ENCODE measurements at places on chromosomes 3 and 15. TPM values are rescaled to one million over a fixed set of nuclear protein-coding genes. Genes with fewer than 3 reads are reported as not detected.

The CFAP100 gene
- total RNA-seq: not detected

GRCh38 chr3:23834082-23834870 is 28.5 kb downstream of the UBE2E1 start:
- DNase-seq: no peak
- no peak overlapping the region for H3K27ac ChIP-seq
- H3K36me3 ChIP-seq: no peaks in the 10 kb centered on the region

The ZNF860 gene
- total RNA-seq: 1.0 TPM

GRCh38 chr3:128984596-128984995 is 9.3 kb downstream of the CFAP92 start:
- H3K4me1 ChIP-seq: no peaks in the 10 kb centered on the region
- H3K4me3 ChIP-seq: no peak overlapping the region
- H3K36me3 ChIP-seq: no peaks in the 10 kb centered on the region
- no peaks in the 10 kb centered on the region for H3K27me3 ChIP-seq

GRCh38 chr3:60775985-60776384 is 475.3 kb downstream of the FHIT start:
- no peaks in the 10 kb centered on the region for H3K4me1 ChIP-seq
- H3K27ac ChIP-seq: no peak overlapping the region
- no peaks in the 10 kb centered on the region for H3K36me3 ChIP-seq
- no peak for DNase-seq

The MASP1 gene
- not detected for total RNA-seq

DNA sequence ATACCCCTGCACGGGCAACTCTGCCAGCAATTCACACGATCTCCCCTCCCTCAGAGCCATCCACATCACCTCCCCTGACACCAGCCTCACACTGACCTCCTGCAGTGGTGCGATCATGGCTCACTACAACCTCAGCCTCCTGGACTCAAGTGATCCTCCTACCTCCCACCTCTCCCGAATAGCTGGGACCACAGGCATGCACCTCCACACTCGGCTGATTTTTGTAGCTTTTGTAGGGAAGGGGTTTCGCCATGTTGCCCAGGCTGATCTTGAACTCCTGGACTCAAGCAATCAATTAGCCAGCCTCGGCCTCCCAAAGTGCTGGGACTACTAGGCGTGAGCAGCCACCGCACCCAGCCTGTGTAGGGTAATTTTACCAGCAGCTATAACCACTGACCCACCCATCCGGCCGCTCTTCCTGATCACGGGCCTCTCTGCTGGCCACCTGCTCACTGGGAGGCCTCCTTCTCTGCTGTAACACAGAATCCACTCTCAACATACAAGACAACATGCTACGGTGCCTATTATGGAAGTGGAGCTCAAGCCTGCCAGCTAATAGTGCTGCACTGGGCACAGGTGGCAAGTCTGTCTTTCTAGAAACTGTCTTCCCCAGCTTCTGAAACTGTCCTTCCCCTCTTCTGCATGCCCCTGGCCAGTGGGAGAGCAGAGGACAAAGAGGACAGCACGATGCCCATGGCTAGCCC is 4.6 kb downstream of the GP9 start:
- no peaks in the 10 kb centered on the region for H3K36me3 ChIP-seq
- H3K4me1 ChIP-seq: peaks cover 9% of the 10 kb centered on the region
- no peak overlapping the region for H3K27ac ChIP-seq
- no peak for DNase-seq
- no peaks in the 10 kb centered on the region for H3K27me3 ChIP-seq

DNA sequence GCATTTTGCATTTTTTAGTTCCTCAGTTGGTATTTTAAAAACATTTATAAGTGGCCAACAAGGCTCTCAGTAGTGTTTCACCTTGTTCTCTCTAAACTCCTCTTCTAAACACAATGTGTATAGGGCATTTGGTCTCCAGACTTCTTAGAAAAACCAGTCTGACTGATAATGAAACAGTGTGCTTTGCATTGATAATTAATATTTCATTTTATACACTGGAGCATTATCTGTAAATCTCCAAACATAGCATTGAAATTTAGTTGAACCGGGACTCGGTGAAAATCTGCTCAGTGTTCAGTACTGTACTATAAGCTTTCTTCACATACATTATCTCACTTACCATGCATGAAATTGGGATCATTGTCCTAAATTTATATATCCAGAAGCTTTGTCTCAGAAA is 53.6 kb downstream of the SETD5 start:
- DNase-seq: no peak
- no peak overlapping the region for H3K4me3 ChIP-seq
- no peaks in the 10 kb centered on the region for H3K27me3 ChIP-seq

DNA sequence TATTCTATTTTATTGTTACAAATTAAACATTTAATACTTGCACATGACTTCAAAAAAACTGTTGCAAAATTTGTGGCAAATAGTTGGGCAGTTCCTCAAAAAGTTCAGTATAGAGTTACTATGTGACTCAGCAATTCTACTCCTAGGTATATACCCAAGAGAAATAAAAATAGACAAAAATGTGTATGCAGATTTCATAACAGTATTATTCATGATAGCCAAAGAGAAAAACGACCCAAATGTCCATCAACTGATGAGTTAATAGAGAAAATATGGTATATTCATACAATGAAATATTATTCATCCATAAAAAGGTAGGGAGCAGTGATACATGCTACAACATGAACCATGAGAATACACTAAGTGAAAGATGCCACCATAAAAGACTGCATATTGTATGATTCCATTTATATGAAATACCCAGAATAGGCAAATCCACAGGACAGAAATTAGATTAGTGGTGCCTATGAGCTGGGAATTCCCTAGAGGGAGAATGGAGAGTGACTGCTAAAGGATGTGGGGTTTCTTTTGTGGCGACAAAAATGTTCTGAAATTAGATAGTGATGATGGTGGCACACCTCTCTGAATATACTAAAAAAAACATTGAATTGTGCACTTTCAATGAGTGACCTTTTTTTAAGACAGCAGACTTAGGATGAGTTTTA is 31.6 kb upstream of the CLASP2 start:
- H3K27me3 ChIP-seq: no peaks in the 10 kb centered on the region
- DNase-seq: no peak
- no peak overlapping the region for H3K4me3 ChIP-seq

- DNase-seq: peak; percentile 24
- peak overlapping the region; percentile 66 for H3K27ac ChIP-seq
- H3K4me1 ChIP-seq: peaks cover 17% of the 10 kb centered on the region
- no peak overlapping the region for H3K4me3 ChIP-seq
Observed at GRCh38 chr3:150238048-150238802, 169.9 kb upstream of the TSC22D2 start.

The NME9 gene
- not detected for total RNA-seq

- DNase-seq: no peak
- no peak overlapping the region for H3K4me3 ChIP-seq
- no peaks in the 10 kb centered on the region for H3K36me3 ChIP-seq
- no peaks in the 10 kb centered on the region for H3K4me1 ChIP-seq
Observed at GRCh38 chr3:135218304-135218703, 423.2 kb downstream of the EPHB1 start.

DNA sequence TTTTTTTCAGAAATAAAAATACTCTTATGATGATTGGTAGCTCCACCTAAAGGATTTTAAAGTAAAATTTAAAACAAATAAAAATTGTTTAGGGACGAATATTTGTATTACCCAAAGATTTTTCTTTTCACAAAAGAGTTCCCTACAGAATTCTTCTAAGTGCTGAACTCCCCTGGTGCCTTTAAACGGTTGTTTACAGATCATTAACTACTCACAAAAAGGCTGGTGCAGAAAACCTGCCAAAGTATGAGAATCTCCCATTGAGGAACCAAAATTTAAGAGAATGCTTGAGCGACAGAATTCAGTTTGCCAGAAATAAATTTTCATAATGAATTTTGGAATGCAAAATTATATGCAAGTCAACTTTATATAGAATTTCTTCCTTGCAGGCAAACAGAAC is 497.8 kb upstream of the NR2F2 start:
- DNase-seq: no peak
- H3K36me3 ChIP-seq: no peaks in the 10 kb centered on the region
- no peak overlapping the region for H3K27ac ChIP-seq
- no peaks in the 10 kb centered on the region for H3K27me3 ChIP-seq
- no peaks in the 10 kb centered on the region for H3K4me1 ChIP-seq
- H3K4me3 ChIP-seq: no peak overlapping the region

The RAB6B gene
- total RNA-seq: 2.6 TPM

DNA sequence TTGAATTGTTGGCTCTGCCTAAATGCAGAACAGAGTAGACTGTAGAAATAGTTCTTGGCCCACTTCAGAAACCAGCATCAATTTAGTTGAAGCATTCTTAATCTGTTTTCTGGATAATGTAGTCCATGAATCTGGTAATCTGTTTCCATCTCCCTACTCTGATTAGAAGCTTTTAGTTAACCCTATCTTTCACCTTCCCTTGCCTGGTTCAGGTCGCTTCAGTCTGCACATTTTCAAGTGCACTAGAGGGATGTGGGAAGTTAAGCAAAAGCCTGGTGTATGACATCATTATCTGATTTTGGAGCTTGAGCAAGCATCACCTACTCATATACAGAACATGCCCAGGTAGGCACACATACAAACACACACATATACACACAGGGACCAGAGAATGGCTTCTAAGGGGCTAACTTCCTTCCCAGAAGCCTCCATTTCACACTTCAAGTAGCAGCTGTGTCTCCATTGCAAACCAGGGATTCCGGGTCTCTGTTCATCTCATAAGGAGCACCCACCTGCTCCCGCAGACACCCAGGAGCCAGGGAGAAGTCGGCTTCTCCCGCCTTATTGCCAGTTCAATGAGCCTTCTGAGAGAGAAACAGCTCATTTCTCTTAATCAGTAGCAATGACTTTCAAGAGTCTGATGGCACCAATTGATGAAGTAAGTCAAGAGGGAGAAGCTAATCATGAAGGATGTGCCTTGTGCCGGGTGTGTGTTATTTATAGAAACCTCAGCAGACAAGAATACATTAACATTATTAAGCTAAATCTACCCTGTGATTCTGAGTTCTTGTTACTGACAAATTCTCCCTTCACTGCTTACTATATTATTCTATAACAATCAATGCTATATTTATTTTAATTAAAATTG is 347.9 kb upstream of the STAC start:
- no peaks in the 10 kb centered on the region for H3K27me3 ChIP-seq
- no peaks in the 10 kb centered on the region for H3K36me3 ChIP-seq
- no peaks in the 10 kb centered on the region for H3K4me1 ChIP-seq
- no peak overlapping the region for H3K27ac ChIP-seq
- H3K4me3 ChIP-seq: no peak overlapping the region

GRCh38 chr3:173065543-173065981 is 75.5 kb downstream of the SPATA16 start:
- no peak overlapping the region for H3K4me3 ChIP-seq
- H3K36me3 ChIP-seq: no peaks in the 10 kb centered on the region
- peak; percentile 15 for DNase-seq
- no peaks in the 10 kb centered on the region for H3K27me3 ChIP-seq
- no peak overlapping the region for H3K27ac ChIP-seq
- no peaks in the 10 kb centered on the region for H3K4me1 ChIP-seq

DNA sequence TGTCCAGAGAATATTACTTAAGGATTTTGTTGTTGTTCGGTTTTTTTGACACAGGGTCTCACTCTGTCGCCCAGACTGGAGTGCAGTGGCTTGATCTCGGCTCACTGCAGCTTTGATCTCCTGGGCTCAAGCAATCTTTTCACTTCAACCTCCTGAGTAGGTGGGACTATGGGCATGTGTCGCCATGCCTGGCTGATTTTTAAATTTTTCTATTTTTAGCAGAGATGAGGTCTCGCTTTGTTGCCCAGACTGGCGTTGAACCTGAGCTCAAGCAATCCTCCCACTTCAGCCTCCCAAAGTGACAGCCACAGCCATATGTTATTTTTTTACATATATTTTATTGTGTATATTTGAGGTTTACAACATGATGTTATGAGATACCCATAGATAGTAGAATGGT is 86.8 kb upstream of the UMPS start:
- no peaks in the 10 kb centered on the region for H3K27me3 ChIP-seq
- no peaks in the 10 kb centered on the region for H3K4me1 ChIP-seq

The BCL2A1 gene
- 16.5 TPM for total RNA-seq

- H3K27ac ChIP-seq: no peak overlapping the region
- DNase-seq: no peak
- H3K36me3 ChIP-seq: no peaks in the 10 kb centered on the region
- no peaks in the 10 kb centered on the region for H3K27me3 ChIP-seq
Observed at GRCh38 chr3:4351164-4351855, 48.1 kb downstream of the SETMAR start.

The TRIM42 gene
- total RNA-seq: not detected

DNA sequence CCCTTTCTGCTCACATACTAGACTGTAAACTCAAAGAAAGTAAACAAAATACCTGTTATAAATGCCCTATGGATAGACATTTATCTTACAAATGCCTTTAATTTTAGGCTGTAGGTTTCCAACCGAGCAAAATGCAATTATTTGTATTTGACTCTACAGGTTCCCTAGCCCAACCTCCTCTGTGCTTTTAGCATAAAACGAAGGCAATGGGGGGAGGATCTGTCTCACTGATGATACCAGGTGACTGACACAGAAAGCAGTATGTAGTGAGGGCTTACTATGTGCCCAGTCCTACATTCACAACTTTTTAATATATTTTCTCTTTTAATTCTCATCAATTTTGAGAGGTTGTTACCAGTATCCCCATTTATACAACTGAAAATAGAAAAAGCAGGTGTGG is 87.4 kb downstream of the OXNAD1 start:
- no peaks in the 10 kb centered on the region for H3K4me1 ChIP-seq
- no peak overlapping the region for H3K27ac ChIP-seq
- DNase-seq: no peak
- H3K36me3 ChIP-seq: no peaks in the 10 kb centered on the region
- H3K27me3 ChIP-seq: no peaks in the 10 kb centered on the region

The PLIN1 gene
- 13.0 TPM for total RNA-seq

DNA sequence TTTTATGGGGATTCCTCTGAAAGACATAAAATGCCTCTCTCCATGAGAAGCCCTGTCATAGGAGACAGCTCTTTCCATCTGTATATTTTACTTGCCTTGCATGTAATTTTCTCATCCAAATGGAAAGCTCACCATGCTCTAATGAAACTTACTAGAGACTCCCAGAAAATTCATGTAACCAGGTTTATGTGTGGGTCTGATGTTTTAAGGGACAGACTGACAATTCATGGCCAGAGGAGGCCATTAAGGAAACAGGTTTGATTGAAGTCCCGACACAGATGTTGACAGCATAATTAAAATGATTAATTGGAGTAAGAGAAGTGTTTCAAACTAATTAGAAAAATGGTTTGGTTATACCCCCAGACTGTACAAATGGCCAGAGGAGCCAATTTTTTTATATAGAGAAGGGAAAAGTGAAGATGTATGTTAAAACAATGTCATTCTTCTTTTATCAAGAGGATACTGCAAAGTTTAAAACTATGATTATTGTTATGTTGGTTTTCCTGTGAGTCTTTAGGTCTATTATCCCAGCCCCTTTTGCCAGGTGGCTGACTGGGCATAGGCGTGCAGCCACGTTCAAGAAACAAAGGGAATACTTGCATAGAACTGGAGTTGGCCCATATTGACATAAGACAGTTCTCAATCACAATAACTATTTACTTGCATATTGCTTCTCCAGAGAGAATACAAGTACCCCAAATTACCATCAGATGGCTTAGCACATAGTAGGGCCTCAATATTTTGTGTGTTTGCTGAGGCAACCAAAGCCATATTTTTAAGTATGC is 64.8 kb downstream of the RBMS3 start:
- no peak overlapping the region for H3K4me3 ChIP-seq
- no peaks in the 10 kb centered on the region for H3K36me3 ChIP-seq
- no peak for DNase-seq
- H3K27ac ChIP-seq: no peak overlapping the region
- H3K27me3 ChIP-seq: no peaks in the 10 kb centered on the region

The GUCA1C gene
- total RNA-seq: 4.4 TPM

Measured in body of pancreas (tissue), 4 donors.